Astrocyte of the cerebellum (primary cell): ENCODE measurements at places on chromosomes 16 and 17.

GRCh38 chr17:1861391-1862010 lies 31.7 kb downstream of the RPA1 start:
- DNase-seq: no peak

DNA sequence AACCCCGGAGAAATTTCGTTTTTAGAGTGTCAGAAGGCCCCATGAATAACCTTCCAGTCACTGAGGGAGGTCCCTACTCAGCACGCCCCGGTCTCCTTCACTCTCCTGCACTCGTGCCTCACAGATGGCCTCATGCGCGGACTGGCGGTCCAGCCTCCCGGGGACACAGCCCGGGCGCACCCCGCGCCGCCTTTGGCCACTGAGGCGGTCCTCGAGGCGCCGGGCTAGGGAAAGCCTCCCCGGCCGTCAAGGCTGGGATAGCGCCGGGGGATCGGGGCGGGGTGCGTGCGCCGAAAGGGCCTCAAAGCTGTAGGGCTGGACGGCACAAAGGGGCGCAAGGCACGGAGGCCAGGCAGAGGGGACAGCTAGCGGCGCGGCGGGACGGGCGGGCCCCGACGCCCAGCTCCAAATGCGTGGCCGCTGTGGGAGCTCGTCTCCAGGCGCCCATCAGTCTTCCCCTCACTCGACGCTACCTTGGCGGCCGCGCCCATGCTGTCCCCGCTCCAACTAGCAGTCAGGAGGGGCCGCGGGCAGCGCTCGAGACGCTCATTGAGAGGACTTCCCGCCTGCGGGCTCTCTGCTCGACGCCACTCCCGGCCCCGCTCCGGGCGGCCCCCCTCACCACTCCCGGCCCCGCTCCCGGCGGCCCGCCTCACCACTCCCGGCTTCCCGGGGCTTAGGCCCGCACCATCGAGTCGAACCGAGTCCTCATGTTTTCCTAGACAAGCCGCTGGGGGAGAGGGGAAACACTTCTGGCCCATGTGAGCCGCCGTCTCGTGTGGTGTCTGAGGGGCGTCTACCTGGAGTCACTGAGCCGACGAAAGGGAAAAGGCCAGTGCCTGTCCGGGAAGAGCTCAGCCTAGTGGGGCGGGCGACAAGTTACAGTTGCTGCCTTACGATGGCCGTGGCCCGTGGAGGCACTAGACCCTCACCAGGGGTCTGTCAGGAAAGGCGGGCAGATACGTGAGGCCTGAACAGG lies at the start of gene USP6:
Gene USP6 (plus strand): TSS at position 360 of the 979 bp plus-strand sequence. CDS start 14,336 bp downstream, outside the sequence.
- no peak for DNase-seq

- DNase-seq: no peak
Observed at GRCh38 chr16:35452471-35452870, 1993.1 kb downstream of the TP53TG3F start.

DNA sequence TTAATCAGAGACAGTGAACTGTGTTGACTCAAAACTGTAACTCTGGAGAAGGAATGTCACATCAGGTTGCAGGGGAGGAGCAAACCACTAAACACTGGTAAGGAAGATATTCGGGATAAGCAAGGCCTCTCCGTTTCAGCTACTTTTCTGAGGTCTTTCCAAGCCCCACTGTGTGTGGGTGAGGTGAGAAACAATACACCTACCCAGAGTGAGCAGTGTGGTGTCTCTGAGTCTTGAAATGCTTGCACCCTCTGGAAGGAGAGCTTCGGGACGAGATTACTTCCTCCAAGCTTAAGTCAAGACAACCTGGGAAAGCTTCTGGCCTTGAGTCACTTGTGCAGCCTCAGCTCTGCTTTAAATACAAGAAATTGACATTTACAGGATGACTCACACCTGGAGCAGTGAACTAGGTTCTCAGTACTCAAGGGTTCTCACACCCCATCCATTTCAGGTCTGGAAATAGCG lies 2.5 kb upstream of the MAP3K14 start:
- DNase-seq: no peak

DNA sequence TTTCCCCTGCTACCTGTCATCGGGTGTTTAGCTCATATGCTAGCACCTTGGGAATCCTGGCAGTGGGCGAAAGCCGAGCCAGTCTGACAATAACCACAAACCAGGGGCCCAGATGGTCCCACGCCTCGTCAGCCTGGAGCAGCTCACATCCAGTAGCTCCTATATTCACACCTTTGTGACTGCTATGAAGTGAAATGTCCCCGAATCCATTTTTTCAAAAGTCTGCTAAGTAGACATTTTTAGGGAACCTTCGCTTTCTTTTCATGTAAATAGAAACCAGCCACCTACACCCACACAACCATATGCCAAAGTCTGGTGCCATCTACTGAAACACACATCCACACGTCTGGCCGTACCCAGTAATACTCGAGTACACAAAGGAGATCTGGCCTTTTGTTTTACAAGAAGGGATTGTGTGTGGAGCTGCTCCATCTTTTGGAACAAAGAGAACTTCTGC lies 176.8 kb downstream of the SLC39A11 start:
- DNase-seq: no peak

DNA sequence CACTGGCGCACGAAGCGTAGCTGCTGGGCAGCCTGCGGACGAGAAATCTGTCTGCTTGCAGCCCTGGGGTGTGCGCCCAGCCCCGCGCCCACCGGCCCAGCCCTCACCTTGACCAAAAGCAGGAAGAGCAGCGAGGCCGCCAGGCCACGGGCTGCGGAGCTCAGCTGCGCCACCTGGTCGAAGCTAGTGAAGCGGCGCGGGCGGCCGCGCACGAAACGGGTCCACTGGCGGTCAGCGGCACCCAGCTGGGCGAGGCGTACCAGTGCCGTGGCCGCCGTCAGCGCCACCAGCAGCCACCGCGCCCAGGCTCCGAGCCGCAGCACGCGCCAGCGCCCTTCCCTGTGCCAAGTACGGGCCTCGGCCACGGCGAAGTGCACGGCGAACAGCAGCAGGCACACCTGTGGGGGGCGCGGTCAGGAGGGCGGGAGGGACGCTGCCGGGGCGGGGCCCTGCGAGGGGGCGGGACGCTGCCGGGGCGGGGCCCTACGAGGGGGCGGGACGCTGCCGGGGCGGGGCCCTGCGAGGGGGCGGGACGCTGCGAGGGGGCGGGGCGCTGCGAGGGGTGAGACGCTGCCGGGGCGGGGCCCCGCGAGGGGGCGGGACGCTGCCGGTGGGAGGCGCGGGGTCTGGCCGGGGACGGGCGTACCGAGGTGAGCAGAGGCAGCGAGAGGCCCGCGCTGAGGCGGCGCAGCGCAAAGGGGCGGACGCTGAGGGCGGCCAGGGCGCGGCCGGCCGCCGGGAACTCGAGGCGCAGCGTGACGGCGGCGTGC lies 43.2 kb downstream of the TSC2 start:
- DNase-seq: peak; percentile 13

DNA sequence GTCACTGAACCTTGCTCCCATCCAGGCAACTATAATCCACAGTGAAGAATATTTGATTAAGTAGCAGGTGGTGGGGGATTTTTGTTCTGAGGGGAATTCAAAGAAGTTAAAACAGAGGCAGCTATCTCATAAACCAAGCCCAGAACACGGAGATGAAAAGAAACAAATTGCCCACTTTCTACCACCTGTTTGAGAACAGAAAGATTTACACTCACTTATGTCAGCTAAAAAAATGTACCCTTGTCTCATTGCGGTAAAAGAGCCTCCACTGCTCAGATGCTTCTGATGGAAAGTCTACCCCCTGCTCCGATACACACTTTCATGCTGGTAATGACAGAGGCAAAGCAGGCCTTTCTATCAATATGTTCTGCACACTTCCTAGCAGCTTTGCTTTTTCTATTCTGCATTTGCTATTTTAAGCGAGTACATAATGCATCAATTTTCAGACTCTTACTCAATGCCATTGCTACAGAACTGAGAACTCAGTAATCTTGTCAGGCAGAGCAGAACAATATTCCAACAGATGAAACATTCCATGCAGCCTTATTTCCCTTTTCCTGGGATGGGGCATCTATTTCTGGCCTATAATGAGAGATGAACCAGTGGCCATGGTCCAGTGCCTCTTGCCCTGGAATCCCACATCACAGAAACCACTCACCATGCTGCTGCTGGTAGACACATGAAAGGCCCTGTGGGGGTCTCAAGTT lies 29.0 kb downstream of the CDK5R1 start:
- DNase-seq: no peak

GRCh38 chr17:11264183-11264871 lies 23.3 kb downstream of the SHISA6 start:
- no peak for DNase-seq

DNA sequence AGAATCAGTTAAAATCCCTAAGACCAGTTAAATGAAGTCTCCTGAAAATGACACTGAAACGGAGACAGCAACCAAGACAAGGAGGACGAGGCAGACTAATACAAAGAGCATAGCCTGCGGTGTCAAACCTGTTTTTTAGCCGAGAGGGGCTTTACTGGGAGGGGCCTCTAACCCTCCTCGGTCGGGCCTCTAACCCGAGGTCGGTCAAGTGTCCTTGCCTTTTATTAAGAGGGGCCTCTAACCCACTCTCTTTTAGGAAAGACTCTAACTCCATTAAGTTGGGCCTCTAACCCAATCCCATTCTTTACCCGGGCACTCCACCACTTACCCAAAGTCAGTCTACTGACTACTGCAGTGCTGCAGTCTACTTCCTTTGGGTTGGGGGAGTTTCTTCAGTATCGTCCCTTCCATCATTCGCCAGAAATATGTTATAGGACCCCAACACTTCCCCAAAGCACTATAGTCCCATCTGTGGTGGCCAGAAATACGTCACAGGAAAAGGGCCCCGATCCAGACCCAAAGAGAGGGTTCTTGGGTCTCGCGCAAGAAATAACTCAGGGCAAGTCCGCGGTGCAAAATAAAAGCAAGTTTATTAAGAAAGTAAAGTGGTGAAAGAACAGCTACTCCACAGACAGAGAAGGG lies 39.2 kb upstream of the ARL4D start:
- DNase-seq: no peak

- no peak for DNase-seq
Observed at GRCh38 chr16:85689285-85689949, 663 bp upstream of the GINS2 start.

DNA sequence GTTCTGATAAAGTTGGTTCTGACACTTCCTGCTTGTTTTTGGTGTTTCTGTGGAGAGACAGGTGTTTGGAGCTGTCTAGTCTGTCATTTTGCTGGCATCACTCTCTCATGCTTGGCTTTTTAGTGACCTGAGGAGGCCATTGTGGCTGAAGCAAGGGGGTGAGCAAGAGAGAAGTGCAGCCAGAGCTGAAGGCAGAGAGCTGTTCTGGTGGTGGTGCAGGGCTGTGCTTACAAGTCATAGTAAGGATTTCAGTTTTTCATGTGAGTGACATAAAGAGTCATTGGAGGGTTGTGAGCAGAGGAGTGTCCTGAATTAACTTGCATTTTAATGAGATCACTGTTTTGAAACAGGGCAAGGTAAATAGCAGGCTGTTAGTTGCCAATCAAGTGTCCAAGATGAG lies 97.5 kb downstream of the CHD9 start:
- DNase-seq: no peak

DNA sequence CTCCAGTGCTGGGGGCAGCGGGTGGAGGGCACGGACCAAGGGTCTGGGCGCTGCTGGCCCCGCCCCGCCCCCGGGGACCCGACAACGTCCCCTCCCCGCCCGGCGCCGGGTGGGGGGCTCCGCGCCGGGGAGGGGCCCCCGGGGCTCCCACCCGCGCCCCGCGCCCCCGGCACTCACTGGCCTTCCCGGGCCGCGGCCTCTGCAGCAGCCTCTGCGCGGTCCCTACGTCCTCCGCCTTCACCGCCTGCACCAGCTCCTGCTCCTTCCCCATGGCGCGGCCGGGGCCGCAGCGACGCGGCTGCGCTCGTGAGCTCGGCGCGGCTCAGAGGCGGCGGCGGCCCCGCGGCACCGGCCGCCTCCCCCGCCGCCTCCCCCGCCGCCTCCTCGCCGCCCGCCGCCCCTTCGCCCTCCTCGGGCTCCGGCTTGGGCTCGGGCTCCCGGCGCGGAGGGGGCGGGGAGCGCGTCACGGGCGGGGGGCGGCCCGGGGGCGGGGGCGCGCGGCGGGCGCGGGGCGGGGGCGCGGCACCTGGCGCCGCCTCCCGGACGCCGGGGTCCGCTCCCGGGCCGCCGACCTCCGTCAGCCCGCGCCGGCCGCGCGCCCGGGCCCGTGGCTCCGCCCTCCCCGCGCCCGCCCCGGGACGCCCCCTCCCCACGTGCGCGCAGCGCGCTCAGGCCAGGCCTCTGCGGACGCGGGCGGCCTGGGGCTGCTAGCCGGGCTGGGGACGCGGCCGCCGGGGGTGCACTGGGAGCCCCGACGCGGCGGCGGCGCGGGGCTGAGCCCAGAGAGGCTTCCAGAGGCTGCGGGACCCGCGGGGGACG lies at the start of gene CASKIN1:
Gene CASKIN1 (minus strand): TSS at position 444 of the 819 bp plus-strand sequence. CDS start 173 bp downstream, at position 271.
- no peak for DNase-seq

DNA sequence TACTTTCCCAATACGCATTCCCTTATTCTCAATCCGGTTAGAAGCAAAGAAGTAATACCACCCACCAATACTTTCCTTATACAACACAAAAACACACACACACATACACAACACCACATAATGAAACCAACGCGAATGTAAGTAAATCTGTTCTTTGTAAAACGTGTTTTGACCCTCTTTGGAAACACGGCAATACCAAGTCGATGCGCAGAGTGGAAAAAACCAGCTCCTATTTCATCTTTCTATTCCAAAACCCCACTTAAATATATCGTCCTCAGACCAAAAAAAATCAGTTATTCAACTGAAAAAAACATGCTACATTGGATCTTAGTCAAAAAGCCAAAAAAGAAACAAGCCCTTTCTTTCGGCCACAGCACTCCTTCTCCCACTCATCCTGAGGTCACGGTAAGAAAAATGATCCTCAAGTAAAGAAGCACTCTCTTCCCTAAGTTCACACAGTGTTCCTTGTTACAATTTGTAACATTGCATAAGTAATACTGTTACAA lies 31.0 kb upstream of the ARL4D start:
- DNase-seq: peak; percentile 81

DNA sequence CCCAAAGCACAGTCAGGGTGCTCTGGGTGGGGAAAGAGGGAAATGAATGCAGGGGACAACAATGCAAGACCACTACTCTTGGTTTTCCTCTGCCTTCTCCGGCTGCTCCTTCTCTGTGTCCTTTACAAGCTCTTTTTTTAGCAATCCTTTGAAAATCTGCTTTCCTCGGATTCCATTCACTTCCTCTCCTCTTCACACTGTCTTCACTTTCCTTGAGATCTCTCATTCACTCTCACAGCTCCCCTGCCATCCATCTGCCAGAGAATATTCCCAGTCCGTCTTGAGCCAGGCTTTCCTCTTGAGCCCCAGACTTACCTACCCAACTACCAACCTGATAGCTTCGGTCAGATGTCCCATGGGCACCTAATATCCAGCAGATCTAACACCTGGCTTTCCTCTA lies 11.0 kb upstream of the SPOP start:
- DNase-seq: no peak

GRCh38 chr17:82108496-82108945 lies 10.5 kb upstream of the FASN start:
- no peak for DNase-seq

DNA sequence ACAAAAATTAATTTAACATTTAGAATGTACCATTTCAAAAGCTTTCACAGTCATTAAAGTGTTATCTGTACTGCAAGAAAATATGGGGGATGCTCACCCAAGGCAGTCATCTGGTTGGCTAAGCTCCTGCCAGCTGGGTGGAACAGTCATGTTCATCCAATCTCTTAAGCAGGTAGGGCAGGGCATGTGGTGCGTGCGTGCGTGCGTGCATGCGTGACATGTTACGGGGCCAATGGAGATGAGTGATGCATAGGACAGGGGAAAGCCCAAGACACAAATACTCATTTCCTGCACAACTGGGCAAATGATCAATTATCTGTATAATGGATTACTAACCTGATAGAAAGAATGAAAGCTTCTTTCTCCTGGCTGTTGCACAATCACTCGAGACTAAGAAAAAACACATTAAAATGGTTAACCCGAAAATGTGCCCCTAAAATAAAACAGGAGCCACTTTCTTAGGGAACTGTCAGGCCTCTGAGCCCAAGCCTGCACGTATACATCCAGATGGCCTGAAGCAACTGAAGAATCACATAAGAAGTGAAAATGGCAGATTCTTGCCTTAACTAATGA lies 104.4 kb downstream of the MYO1D start:
- DNase-seq: no peak
